Cerebellum (tissue), 4 donors: ENCODE measurements at places on chromosomes 1 and 21. TPM values are rescaled to one million over a fixed set of nuclear protein-coding genes. Genes with fewer than 3 reads are reported as not detected.

DNA sequence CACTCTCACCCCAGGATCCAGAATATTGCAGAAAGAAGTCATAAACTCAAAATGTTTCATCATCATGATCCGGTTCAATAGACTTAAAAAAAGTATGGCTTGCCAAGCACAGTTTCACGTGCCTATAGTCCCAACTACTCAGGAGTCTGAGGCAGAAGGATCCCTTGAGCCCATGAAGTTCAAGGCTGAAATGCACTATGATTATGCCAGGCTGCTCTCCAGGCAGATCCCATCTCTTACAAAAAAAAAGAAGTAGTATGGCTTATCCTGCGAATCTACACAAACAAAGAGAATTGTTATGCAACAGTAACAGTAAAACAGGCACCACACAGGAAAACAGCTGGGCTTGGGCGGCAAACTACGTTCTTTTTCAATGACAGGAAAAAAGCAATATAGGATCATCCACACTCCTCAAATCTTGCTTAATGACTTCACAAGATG lies 76.2 kb downstream of the EIF4G3 start:
- no peak for DNase-seq

- no peak for DNase-seq
Observed at GRCh38 chr1:30930631-30931173, 22.1 kb upstream of the SDC3 start.

ROR1 gene
- total RNA-seq = 14.0 TPM

GRCh38 chr1:239382666-239383065 lies 3.7 kb upstream of the CHRM3 start:
- DNase-seq = no peak

SMIM11 gene
- total RNA-seq = 17.9 TPM

DNA sequence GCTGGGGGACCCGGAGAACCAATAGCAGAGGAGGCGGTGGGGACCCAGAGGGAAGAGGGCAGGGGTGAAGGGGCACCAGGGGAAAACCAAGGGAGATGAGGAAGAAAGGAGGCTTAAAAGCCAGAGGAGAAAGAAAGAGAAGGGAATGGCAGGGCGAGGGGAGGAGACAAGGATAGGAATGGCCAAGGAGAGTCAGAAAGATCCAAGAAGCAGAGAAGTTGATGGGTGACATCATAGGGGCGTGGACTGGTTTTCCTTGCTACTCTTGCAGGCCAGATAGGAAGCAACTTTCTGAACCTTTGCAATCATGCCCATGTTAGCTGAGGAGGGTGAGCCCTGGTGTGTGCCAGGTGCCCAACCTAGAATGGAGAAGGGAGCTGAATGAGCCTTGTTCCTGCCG lies 5.4 kb downstream of the NPR1 start:
- no peak for DNase-seq

DNA sequence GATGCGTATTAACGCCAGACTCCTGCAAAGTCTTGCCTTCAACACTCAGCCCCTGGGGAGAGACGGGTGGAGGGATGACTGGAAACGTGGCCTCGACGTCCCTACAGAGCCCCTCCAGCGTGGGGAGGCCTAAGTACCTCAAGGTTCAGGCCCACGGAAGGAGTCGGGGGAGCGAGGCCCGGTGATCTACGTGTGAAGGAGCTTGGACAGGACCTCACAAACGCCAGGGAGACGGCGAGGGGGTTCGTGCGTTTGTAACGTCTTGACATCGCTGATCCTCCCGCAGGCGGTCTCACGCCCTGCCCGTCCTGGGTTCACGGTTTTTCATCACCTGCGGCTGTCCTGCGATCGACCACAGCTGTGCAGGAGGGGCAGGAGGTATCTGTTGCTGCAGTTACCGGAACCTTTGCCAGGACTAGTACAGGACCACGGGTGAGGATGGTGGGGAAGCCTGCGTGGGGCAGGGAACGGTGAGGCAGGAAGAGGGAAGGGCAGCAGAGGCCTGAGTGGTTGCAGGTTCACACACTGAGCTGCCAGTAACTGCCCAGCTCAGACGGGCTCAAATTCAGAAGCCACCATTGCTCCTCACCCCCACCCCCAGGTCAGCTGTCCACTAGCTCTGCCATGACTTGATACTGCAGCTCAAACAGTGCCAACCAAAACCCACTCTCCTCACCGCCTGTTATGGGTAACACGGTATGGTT lies 889 bp upstream of the CCNL2 start:
- DNase-seq = no peak

DNA sequence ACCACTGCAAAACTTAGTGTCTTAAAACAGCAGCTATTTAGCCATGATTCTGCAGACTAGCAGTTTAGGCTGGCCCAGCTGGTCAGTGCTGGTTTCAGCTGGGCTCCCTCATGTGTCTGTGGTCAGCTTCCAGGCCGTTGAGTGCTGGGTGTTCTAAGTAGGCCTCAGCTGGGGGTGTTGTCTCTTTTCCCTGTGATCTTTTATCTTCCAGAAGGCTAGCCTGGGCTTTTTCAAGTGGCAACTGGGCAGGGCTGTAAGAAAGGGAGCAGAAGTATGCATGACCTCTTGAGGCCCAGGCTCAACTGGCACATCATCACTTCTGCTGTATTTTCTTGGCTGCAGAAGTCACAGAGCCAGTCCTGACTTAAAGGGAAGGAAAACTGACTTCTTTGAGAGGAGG lies 136.1 kb downstream of the KIF26B start:
- no peak for DNase-seq

TMEM61 gene
- total RNA-seq = 1.2 TPM
